Common myeloid progenitor, CD34-positive (primary cell): ENCODE measurements at places on chromosomes 16 and 17.

DNA sequence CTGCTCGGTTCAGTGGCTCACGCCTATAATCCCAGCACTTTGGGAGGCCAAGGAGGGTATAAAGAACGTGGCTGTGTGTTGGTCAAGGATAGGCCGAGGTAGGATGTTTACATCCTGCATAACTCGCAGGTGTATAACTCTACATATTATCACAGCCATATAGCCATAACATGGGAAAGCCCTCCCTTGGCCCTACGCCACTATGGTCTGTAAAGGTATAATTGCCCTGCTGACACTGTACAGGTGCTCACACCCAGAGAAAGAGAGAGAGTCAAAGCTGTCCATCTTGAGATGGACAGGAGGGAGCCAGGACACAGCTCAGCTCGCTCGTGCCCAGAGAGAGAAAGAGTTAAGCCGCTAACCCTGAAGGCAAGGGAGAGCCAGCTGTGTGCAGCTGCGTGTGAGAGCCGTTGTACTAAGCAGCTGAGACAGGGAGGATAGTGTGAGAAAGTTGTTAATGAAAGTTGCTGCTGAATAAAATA is 30.4 kb upstream of the DHX8 start:
- DNase-seq = no peak

DNA sequence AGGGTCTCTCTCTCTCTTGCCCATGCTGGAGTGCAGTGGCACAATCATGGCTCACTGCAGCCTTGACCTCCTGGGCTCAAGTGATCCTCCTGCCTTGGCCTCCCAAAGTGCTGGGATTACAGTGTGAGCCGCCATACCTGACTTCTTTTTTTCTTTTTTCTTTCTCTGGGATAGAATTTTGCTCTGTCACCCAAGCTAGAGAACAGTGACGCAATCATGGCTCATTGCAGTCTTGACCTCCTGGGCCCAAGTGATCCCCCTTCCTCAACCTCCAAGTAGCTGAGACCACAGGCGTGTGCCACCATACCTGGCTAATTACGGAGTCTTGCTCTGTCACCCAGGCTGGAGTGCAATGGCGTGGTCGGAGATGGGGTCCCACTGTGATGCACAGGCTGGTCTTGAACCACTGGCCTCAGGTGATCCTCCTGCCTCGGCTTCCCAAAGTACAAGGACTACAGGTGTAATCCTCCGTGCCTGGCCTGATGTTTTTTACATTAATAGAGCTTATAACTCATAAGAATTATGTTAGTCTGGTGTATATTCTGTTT is 76.5 kb downstream of the BCAS3 start:
- DNase-seq = no peak

- DNase-seq = no peak
Measured at GRCh38 chr17:2977157-2977556, 86.2 kb downstream of the OR1D5 start.

DNA sequence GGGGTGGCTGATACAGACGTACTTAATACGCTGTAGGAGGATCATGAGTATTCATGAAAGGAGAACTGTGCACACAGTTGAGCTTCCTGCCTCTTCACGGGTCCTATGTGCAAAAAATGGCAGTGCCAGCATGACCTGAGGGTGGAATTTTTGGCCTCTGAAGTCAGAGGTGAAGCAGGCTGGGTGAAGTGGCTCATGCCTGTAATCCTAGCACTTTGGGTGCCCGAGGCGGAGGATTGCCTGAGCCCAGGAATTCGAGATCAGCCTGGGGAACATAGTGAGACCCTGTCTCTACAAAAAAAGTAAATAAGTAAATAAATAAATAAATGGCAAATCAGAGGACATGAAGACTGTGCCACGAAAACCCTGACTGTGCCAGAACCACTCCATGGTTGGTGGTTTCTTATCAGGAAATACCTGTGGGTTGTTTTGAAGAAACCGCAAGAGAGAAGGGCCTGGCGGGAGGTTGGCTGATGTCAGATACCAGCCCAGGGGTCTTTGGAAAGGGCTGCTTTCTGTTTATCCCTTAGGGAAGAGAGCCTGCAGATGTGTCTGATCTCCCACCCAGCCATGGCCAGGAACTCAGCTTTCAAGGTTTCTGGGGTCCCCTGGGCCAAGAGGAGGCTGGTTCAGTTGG is 3.4 kb downstream of the ASPSCR1 start:
- DNase-seq = peak; percentile 78

DNA sequence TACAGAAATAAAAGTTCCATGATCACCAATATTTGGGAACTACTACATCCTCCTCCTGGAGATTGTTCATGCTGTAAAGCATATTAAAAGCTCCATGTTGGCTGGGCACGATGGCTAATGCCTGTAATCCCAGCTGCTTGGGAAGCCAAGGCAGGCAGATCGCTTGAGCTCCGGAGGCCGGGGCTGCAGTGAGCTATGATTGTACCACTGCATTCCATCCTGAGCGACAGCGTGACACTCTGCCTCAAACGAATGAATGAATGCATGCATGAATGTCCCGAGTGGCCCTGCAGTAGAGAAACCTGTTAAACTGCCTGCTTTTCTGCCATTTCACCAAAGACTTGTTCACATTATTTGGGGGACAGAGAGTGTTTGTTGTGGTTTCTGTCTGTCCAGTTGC is 15.0 kb downstream of the CNEP1R1 start:
- no peak for DNase-seq

GRCh38 chr16:10729104-10730048 is 14.3 kb upstream of the NUBP1 start:
- DNase-seq = no peak

GRCh38 chr16:84614623-84614967 is 3.3 kb downstream of the COTL1 start:
- DNase-seq = no peak

DNA sequence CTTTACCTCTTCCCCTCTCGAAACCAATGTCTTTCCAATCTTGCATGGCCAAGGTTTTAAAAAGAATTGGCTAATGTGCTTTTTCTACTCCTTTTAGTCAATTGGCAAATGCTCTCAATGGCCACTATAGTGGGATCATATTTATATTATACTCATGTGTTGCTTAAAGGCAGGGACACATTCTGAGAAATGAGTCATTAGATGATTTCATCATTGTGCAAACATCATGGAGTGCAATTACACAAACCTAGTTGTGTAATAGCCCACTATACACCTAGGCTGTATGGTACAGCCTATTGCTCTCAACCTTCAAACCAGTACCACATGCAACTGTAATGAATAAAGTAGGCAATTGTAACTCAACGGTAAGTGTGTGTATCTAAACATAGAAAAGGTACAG is 180.9 kb downstream of the HS3ST3A1 start:
- DNase-seq = no peak

DNA sequence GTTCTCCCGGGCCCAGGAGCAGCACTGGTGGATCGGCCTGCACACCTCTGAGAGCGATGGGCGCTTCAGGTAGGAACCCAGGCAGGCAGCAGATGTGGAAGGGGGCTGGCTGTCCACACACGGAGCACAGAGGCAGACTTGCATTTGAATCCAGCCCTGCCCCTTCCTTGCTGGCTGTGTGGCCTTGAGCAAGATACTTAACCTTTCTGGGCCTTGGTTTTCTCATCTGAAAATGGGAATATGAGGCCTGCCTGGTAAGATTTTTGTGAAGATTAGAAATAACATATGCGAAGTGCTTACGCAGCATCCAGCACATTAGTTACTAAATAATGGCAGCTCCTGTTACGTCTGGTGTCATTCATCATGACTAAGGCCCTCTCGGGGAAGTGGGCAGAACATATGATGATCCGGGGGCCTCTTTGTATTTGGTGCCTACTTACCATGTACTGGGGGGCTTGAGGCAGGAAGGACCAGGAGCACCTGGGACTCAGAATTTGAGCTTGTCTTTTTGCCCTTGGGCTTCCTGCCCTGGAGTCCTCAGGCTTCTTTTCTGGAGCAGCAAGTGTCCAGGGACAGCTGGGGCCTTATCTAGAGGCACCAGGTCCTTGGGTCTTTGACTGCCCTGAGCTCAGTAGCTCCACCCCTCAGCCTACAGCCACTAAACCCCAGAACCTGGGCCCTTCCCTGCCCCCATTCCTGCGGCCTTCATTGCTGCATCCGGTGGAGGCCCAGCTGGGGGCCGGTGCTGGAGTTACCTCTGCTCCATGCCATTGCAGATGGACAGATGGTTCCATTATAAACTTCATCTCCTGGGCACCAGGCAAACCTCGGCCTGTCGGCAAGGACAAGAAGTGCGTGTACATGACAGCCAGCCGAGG is 53.8 kb downstream of the MRC2 start:
- DNase-seq = no peak

DNA sequence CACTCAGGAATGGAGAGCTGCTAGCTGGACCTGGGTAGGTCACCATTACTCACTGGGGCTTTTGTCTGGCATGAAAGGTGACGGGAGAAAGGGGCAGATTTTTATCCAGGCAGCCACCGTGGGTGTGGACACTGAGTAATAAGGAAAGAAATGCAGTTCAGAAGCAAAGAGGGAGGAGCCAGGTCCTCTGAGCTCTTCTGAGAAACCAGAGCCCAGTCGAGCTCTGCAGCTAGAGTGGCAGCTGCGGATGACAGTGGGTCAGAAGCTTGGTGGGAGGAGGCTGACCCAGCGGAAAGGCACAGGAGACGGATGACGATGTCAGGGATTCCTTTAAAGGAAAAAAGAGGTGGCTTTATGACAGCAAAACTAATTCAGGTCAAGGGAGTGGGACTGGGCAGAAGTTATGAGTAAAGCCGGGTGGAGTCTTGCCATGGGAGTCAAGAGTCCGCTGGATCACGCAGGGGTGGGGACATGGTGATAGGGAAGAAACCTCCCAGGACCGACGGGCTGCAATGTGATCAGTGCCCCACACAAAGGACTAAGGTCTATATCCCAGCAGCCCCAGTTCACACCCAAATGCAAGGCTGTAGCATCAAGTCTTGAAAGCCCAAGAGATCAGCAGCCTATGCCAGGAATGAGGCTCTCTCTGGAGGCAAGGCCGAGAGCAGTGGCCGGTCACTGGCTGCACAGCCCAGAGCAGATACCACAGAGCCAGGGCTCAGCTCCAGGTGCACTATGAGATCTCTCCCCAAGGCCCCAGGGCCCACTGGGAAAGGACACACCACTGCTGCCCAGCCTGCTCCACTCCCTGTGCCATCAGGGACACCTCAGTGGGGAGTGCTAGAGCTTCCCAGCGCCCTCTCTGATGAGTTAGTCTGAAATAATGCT is 6.3 kb upstream of the MNT start:
- DNase-seq = no peak

GRCh38 chr17:75664099-75664549 is 2.8 kb downstream of the RECQL5 start:
- DNase-seq = peak; percentile 49

- DNase-seq = no peak
Measured at GRCh38 chr17:81459224-81459623, 53.4 kb downstream of the ACTG1 start.

GRCh38 chr17:57875290-57876022 is 25.6 kb upstream of the MRPS23 start:
- DNase-seq = peak; percentile 74

GRCh38 chr17:65163990-65164495 is 26.9 kb downstream of the RGS9 start:
- peak; percentile 67 for DNase-seq

DNA sequence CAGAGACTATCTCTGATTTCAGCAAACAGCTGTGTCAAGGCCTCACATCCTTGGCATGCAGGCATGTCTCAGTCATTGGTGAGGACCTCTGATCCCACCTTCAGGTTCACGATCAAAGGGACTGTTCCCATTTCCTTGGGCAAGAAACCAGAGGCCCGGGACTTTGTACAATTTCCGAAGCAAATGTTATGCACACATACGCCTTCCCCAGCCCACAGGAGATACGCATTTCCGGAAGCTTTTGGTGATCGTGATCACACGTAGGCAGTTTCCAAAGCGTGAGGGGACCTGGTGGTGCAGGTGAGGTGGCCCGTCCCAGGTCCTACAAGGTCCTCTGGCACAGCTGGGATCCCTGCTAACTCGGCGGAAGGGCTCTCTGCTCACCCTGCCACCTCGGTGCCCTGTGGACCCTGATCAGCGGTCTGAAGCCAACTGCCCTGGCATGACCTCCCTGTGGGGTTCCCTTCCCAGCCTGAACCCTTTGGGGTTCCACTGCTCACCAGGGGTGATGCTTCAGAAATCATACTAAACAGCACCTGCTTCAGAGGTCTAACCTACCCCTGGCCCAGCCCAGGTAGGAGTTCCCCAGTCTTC is 28.8 kb upstream of the KLHDC4 start:
- DNase-seq = no peak

DNA sequence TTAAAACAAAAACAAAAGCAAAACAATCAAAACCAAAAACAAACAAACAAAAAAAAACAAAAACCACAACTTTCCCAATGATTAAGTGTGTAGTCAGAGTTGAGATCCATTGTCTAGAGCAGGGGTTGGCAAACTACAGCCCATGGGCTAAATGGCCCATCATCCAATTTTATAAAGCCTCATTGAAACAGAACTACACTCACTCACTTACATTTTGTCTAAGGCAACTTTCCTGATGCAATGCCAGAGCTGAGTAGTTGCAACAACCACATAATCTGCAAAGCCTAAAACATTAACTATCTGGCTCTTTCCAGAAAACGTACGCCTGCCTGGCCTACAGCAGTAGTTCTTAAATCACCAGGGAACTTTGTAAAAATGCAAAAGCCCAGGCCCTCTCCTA is 124.1 kb downstream of the SOX9 start:
- DNase-seq = no peak

DNA sequence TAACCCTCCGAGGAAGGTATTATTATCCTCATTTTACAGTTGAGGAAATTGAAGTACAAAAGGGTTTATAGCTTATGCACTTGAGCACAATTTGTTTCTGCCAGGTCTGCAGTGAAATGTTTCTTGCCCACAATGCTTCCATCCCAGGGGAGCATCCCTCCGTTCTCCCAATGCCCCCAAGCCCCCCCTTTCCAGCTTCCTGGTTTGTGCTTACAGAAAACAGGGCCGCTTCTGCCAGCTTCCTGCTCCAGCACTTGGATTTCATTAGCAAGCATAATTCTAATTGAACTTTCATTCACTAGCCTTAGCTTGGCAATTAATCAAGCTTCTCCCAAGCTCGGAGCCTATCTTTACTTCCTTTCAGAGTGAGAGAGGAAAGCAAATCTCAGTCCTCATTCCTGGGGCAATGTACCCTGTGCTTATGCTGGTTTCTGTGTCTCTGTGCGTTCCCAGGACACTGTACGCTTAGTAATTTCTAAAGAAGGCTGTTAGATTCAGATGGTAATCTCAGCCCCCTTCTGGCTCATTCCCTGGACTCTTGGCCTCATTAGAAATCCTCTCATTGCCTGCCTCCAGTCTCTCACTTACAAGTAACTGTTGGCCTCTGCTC is 141.6 kb downstream of the HS3ST2 start:
- no peak for DNase-seq

DNA sequence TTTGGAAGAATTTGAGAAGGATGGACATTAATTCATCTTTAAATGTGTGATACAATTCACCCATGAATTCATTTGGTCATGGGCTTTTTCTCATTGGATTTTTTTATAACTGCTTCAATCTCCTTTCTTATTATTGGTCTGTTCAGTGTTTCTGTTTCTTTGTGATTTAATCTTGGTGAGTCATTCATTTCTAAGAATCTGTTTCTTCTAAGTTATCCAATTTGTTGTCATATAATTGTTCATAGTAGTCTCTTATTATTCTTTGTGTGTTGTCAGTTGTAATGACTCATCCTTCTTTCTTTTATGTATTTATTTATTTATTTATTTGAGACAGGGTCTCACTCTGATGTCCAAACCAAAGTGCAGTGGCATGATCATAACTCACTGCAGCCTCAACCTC is 146.1 kb upstream of the ZNF267 start:
- no peak for DNase-seq

GRCh38 chr16:81581107-81581506 is 136.5 kb downstream of the CMIP start:
- DNase-seq = no peak
